GM23248 (cell line): ENCODE measurements at places on chromosomes 7 and 10.

DNA sequence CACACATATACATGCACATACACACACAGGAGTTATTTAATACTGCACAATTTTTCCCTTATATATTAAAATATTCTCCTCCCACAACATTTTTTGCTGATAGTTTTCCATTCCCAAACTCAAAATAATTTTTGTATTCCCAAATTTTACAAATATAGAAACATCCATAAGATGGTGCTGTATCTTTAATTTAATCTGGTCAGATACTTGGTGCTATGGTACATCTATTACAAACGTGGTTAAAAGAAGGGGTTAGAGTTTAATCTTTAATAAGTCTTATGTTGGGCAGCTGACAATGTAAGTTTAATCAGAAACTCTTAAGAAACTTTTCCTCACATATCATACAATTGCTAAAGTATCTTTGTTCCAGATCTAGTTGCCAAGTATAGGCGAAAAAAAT is 10.2 kb upstream of the CADPS2 start:
- DNase-seq: no peak

DNA sequence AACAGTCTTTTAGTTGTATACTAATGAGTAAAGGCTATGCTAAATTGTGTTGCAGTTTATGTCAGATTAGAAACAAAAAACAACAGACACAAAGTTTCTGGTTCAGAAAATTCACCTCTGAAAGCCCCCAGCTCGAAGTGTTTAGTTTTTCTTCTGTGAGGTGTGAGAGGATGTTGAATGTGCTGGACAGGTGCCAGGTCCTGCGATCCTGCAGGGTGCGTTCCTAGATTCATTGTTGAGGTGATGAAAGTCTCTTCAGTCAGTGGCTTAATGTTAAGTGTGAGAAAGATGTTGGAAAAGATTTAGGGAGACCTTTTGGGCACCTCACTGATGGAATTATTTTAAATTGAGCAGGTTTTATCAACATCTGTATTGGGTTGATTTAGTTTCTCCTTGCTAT is 287.3 kb downstream of the SDK1 start:
- no peak for DNase-seq

DNA sequence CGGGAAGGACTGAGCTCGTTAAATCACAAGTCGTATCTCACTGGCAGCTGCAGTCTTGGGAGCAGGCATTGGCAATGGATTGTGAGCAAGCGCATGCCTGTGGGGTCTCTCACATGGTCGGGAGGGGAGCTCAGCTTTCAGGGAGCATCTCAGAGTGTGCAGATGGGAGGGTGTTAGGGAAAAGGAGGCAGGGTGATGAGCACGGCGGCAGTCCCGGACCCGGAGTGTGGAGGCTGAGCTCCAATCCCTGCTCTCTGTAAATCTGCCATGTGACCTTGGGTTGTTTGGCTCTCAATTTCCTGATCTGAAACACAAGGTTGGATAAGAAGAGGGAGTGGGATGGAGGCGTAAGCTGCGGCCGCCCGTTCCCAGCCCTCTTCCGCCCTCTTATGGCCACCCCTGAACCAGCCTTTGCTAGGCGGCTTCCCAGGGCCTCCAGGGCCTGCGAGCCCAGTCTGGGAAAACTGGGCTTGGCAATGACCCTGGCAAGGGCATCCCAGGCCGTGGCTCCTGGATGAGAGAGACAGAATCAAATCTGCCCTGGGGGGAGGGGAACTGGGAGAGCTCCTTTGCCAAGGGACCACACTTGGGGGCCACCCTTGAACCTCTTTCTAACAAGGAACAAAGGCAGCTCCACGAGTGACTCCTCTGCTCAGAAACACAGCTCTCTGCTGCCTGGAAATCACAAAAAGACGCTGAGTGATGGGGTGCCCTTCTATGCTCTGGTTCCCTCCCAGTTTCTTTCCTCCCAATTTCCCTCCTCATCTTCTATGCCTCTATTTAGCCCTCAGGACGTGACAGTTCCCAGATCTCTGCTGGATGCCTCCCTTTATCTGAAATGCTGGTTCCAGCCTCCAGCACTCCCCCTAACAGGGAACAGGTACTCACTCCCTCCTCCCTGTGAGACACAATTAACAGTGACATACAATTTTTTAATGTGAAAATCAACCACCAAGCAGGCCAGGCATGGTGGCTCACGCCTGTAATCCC is 41.7 kb upstream of the LOXL4 start:
- peak; percentile 90 for DNase-seq

DNA sequence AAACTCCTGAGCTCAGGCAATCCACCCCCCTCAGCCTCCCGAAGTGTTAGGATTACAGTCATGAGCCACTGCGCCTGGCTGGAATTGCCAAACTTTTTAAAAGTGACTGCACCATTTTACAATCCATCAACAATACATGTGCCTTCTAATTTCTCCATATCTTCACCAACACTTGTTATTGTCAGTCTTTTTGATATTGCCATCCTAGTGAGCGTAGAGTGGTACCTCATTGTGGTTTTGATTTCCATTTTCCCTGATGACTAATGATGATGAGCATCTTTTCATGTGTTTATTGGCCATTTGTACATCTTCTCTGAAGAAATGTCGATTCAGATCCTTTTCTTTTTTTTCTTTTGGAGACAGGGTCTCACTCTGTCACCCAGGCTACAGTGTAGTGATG is 21.7 kb upstream of the STRIP2 start:
- DNase-seq: no peak

GRCh38 chr7:27763983-27764508 is 24.1 kb downstream of the TAX1BP1 start:
- no peak for DNase-seq
